ENCODE measurements at places on chromosomes 2 and 18.

- DNase-seq, result no peak
Measured at GRCh38 chr2:71689968-71690834, 236.8 kb downstream of the DYSF start.

DNA sequence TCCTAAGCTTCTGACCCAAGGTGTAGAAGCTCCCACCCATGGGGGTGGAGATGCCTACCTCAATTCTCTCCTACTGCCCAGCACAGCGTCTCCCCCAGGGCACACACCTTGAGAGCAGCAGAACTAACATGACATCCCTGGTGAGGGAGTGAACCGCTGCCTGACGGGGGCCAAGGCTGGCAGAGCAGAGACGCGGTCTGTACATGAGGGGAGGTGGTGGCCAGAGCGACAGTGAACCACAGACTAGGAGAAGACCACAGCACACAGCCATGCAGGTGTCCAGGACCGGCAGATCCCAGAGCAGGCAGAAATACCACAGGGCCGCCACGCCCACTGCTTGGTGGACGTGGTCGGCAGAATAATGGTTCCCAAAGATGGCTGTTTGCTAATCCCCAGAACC, 40.4 kb downstream of the TFCP2L1 start:
- no peak for DNase-seq

- DNase-seq, result no peak
Measured at GRCh38 chr18:23784832-23785245, 95.6 kb downstream of the LAMA3 start.

GRCh38 chr18:63753676-63754075, 21.5 kb upstream of the SERPINB7 start:
- DNase-seq, result no peak

GRCh38 chr18:48785091-48785614, 165.6 kb downstream of the SMAD7 start:
- no peak for DNase-seq

DNA sequence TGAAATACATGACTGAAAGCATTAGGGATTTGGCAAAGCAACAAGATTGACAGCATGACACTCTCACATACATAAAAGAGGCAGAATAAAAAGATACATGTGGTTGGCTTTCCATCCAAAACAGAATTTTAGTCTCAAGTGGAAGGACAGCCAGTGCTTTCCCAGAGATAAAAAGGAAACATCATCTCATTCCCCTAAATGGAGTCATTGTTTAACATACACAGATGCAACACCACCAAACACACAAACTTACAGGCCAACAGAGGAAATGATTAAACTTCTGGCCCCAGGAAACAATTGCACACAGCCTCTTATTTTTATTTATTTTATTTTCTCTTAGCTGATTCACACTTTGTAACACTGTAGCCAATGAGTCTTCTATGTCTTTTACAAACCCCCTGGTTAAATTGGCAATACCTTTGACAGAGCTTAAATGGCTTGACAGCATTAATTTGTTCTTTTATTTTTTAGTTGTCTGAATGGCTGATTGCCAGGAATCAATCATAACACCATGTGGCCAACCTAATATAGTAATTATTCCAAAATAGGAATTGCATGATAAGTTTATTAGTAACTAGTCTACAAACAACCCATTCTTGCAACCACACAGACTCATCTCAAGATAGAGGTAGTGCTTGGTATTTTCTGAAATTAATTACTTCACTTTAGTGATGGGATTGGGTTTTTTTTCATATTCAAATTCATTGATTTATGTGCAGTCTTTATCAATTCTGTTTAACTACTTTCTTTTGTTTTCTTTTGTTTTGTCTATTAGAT, 190.5 kb downstream of the RND3 start:
- no peak for DNase-seq

- DNase-seq, result peak; percentile 78
Measured at GRCh38 chr2:136327162-136327852, 209.4 kb upstream of the CXCR4 start.

GRCh38 chr2:3533836-3534235, 14.5 kb upstream of the ADI1 start:
- DNase-seq, result no peak

GRCh38 chr2:137964066-137964858, at the start of gene HNMT:
TSS of gene HNMT (plus strand) at chr2:137964473. CDS start at chr2:137964492, 19 bp downstream.
- no peak for DNase-seq

- DNase-seq, result no peak
Measured at GRCh38 chr2:157822993-157823392, 53.1 kb downstream of the ACVR1 start.

DNA sequence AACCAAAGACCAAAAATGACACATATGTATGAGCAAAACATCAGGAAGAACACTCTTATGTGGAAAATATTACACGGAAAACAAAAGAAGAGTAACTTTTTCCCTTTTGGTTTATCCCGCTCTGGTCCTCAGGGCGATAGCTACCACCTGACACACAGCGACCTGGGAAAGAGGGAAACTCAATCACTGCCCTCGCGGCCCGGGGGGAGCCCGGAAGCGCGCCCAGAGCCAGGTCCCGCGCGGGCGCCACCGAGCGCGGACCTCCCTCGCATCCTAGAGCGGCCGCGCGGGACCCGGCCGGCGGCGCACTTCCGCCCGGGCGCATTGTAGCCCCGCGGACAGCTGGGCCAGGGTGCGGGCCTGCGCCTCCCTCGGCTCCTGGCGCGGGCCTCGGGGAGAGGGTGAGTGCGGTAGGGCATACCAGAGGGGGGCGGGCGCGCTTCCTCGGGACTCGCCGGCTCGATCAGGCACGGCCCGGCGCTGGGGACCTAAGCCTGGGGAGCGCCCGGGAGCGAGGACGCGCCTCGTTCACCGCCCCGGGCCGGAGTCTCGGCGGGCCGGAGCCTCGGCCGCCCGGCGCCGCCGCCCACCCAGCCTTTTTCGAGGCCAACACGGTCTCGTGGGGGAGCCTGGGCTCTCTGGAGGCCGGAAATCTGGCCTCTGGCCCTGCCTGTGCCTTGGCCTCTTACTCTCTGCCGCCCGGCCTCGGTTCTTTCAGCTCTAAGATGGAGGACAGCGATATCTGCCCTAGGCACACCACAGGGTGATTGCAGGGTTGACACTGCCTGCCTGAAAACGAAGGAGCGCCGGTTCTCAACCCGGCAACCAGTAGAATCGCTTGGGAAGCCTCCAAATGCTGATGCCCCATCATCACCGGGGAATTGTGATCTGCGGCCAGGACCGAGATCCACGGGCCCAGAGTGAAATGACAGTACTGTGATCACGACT, at the start of gene ELAC1:
ELAC1 (plus strand) TSS at position 327 of the 948 bp plus-strand sequence. CDS start 6,365 bp downstream, outside the sequence.
- peak; percentile 37 for DNase-seq

- DNase-seq, result no peak
Measured at GRCh38 chr2:238988752-238989151, 140.9 kb downstream of the TWIST2 start.

GRCh38 chr2:103435010-103435409, 673.2 kb downstream of the TMEM182 start:
- DNase-seq, result no peak

GRCh38 chr18:31325051-31325450, 7.1 kb downstream of the DSG1 start:
- DNase-seq, result no peak

- no peak for DNase-seq
Measured at GRCh38 chr2:46841621-46842020, 74.0 kb downstream of the MCFD2 start.

- no peak for DNase-seq
Measured at GRCh38 chr2:39640681-39641080, 25.0 kb upstream of the TMEM178A start.

- DNase-seq, result no peak
Measured at GRCh38 chr2:45282646-45283045, 273.4 kb upstream of the SIX2 start.

DNA sequence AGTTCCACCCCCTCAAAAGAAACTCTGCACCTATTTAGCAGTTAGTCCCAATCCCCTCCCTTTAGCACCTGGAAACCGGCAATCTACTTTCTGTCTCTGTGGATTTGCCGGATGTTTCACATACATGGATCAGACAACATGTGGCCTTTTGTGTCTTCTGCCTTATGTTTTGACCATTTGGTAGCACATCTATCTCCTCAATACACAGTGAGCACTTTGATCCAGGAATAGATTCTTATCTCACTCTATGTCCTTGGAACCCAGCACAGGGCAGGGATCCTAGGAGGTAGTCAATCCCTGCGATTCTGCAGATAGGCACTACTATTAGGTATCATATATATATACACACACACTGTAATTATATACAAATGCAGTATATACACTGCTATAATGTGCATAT, 3.8 kb upstream of the OTOF start:
- DNase-seq, result no peak

GRCh38 chr2:218990612-218991011, 2.6 kb downstream of the CRYBA2 start:
- no peak for DNase-seq

GRCh38 chr2:144704709-144705095, 184.8 kb upstream of the ZEB2 start:
- no peak for DNase-seq

- DNase-seq, result no peak
Measured at GRCh38 chr2:207816546-207816945, 46.8 kb upstream of the FZD5 start.

DNA sequence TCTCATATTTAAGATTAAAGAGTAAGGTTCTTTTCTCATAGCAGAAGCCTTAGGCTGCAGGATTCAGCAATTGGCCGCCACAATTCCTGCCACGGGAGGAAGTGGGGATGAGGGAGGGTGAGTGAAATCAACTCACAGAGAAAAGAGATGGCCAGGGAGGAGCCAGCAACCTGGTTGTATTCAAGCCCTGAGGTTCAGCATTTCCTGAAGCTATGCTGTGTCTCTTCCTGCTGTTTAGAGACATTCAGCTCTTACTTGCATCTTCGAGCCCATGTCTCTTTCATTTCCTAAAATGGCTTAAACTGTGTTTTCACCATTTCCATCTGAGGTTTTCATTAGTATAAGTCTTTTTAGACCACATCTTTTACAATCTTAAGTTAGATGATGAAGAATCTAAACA, 522.6 kb downstream of the CNTNAP5 start:
- DNase-seq, result no peak

DNA sequence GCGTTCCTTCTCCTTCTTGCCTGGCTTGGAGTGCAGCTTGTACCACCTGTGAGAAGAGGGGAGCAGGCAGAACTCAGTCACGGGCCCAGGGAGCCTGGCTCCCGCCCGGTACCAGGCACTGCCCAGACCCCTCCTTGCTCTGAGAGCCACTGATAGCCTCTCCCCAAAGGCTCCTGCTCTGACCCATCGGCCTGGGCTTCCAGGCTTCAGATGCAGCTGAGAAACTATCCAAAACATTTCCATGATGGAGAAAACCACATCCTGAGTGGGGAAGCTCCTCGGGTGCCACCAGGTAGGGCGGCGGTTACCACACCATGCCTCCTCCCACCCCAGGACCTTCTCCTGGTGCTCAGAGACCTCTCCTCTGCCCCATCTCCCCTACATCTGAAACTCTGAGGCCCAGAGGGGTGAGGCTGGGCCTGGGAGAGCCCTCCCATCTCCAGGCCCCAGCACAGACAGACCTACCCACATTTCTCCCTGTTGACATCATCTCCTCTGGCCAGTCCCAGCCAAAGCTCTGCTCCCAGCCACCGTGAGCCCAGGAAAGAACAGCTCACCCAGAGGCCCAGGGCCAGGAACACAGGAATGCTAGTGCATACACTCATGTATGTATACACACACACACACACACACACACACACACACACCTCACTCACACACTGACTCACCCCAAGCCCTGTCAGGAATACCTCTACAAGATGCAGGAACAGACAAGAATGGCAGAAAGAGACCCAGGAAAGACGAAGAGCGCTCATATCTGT, 17.9 kb upstream of the SFXN5 start:
- no peak for DNase-seq

DNA sequence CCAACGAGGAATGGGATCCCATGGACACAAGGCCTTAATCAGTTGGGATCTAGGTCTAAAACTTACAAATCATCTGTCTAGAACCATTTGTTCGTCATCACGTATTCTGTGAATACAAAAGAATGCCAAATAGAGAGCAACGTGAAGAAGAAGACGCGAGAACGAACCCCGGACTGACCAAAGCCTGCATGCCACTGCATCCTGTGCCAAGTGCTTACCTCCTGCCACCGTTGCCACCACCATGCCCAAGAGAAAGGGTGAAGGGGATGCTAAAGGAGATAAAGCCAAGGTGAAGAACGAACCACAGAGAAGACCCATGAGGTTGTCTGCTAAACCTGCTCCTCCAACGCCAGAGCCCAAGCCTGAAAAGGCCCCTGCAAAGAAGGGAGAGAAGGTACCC, 30.2 kb downstream of the ITSN2 start:
- no peak for DNase-seq

- DNase-seq, result no peak
Measured at GRCh38 chr2:11228692-11229091, 73.4 kb downstream of the SLC66A3 start.

- no peak for DNase-seq
Measured at GRCh38 chr18:10213526-10213925, 240.9 kb upstream of the APCDD1 start.

DNA sequence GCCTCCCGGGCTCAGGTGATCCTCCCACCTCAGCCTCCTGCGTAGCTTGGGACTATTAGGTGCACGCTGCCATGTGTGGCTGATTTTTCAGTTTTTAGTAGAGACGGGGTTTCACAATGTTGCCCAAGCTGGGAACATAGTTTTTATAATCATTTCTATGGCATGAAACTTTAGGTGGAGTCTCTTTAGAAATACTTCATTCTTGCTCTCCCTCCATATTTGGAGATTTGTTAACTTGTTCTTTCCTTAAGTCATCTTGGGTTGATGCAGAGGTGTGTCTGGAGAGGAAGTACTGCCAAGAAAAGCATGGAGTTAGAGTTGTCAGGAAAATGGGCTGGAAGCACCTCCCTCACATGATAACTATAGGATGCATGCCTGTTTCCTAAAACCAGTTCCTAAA, 17.4 kb downstream of the ZNF532 start:
- no peak for DNase-seq

DNA sequence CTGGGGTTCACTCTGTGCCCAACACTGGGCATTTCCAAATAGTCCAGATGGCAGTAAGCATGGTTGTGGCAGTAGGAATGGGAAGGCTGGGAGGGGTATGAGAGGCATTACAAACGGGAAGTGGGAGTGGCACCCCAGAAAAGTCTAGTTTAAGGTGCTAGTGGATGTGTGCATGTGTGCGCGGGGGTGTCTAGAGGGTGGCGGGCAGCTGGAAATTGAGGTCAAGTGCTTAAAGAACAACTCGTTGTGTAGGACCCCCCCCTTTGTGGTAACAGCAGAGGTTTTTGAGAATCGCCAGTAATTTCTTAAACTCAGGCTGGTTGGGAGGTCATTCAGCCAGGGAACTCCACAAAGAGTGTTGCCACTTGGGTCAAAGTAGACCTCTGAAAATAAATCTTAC, 69.9 kb downstream of the RHBDD1 start:
- DNase-seq, result no peak

- no peak for DNase-seq
Measured at GRCh38 chr2:230068651-230069055, at the start of gene SLC16A14. TSS of gene SLC16A14 (minus strand) at chr2:230068924. CDS start at chr2:230059352, 9,572 bp downstream.

GRCh38 chr2:42110641-42111322, 58.4 kb upstream of the EML4 start:
- DNase-seq, result no peak

- no peak for DNase-seq
Measured at GRCh38 chr2:177599139-177599688, 206.6 kb downstream of the AGPS start.

- DNase-seq, result no peak
Measured at GRCh38 chr2:102940684-102941083, 178.9 kb downstream of the TMEM182 start.

Measured in effector CD4-positive, alpha-beta T cell (primary cell).